Placental pericyte (primary cell): ENCODE measurements at places on chromosomes 11 and 22. TPM values are rescaled to one million over a fixed set of nuclear protein-coding genes. Genes with fewer than 3 reads are reported as not detected.

The CRYBB3 gene
- total RNA-seq, result not detected in 2 replicates

The P2RY6 gene
- total RNA-seq, result under 0.01 and 0.72 TPM in 2 replicates

The OR10W1 gene
- not detected in 2 replicates for total RNA-seq

The UNC93B1 gene
- total RNA-seq, result 16.9 and 28.4 TPM in 2 replicates

The PRDM10 gene
- 5.5 and 13.3 TPM in 2 replicates for total RNA-seq

The C1QTNF5 gene
- total RNA-seq, result 0.86 and 6.8 TPM in 2 replicates

The EMID1 gene
- not detected in 2 replicates for total RNA-seq

The MTNR1B gene
- not detected in 2 replicates for total RNA-seq

The TRPC6 gene
- total RNA-seq, result 0.66 and 1.3 TPM in 2 replicates

The TESMIN gene
- total RNA-seq, result 0.44 and 0.57 TPM in 2 replicates

The GUCY1A2 gene
- 0.44 and 1.6 TPM in 2 replicates for total RNA-seq

The LDHAL6A gene
- not detected in 2 replicates for total RNA-seq

The OR5A1 gene
- not detected in 2 replicates for total RNA-seq

The HEPHL1 gene
- total RNA-seq, result 4.4 TPM in 1 of 2 replicates, not detected in the other

The TEX12 gene
- 0.22 TPM in 1 of 2 replicates, not detected in the other for total RNA-seq

The TBX10 gene
- not detected in 2 replicates for total RNA-seq

The GRIA4 gene
- total RNA-seq, result 0.22 and 4.2 TPM in 2 replicates

The NPAS4 gene
- total RNA-seq, result not detected in 2 replicates

The MRGPRX3 gene
- total RNA-seq, result 0.14 TPM in 1 of 2 replicates, not detected in the other

The CRELD2 gene
- total RNA-seq, result 41.8 and 524 TPM in 2 replicates

The CHRM1 gene
- total RNA-seq, result not detected in 2 replicates

The CNGA4 gene
- 0.44 TPM in 1 of 2 replicates, not detected in the other for total RNA-seq

The FXYD2 gene
- total RNA-seq, result 0.22 TPM in 1 of 2 replicates, not detected in the other

The KCNK7 gene
- total RNA-seq, result not detected in 2 replicates

The PAX6 gene
- total RNA-seq, result under 0.01 TPM in 1 of 2 replicates, not detected in the other

The LGALS1 gene
- total RNA-seq, result 4,884 and 6,707 TPM in 2 replicates

The PATE4 gene
- not detected in 2 replicates for total RNA-seq

The EIF3M gene
- total RNA-seq, result 452 and 673 TPM in 2 replicates

The USH1C gene
- not detected in 2 replicates for total RNA-seq

The MYO18B gene
- not detected in 2 replicates for total RNA-seq

The APOBEC3B gene
- total RNA-seq, result 0.44 and 8.6 TPM in 2 replicates

The CATSPERZ gene
- 0.44 TPM in 1 of 2 replicates, not detected in the other for total RNA-seq

The OR10A2 gene
- total RNA-seq, result not detected in 2 replicates

The RBMXL2 gene
- not detected in 2 replicates for total RNA-seq

The IL18 gene
- total RNA-seq, result 2.9 and 18.8 TPM in 2 replicates
